Omental fat pad (tissue), 4 donors: ENCODE measurements at places on chromosomes 16 and 17. TPM values are rescaled to one million over a fixed set of nuclear protein-coding genes. Genes with fewer than 3 reads are reported as not detected.

DNA sequence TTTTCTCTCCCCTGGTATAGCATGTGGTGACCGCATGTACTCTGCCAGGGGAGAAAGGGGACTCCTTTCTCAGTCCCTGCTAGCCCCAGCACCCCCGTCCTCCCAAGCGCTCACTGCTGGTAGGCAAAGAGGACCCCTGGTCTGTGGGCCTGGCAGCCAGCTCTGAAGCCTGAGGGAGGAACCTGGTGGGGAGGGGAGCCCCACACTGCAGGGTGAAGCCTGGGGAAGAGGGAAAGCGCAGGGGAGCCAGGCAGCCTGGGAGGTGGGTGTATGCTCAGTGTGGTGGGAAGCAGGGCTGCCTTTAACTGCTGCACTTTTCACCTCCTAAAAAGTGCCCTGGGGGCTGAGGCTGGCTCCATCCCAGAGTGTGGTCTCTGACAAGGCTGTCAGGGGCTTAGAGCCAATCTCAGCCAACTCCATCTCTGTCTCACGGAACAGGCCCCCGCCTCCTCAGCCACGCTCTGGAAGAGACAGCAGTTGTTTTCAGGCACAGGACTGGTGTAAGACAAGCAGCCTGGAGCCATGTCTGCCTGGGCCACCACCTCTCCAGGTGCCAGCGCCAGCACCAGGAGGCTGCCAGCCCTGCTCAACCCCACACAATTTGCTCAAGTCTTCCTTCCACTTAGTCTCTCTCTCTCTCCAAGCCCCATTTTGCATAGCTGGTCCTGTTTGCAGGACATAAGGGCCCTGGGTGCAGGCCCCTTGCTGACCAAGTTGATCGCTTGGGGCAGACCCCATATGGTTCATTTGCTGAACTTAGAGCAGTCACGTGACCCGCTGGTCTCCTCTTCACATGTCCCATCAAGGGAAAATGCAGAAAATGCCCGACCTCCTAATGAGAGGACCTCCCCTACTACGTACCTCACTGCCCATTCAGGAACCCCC lies 14.7 kb upstream of the TBX2 start:
- no peak for DNase-seq

DNA sequence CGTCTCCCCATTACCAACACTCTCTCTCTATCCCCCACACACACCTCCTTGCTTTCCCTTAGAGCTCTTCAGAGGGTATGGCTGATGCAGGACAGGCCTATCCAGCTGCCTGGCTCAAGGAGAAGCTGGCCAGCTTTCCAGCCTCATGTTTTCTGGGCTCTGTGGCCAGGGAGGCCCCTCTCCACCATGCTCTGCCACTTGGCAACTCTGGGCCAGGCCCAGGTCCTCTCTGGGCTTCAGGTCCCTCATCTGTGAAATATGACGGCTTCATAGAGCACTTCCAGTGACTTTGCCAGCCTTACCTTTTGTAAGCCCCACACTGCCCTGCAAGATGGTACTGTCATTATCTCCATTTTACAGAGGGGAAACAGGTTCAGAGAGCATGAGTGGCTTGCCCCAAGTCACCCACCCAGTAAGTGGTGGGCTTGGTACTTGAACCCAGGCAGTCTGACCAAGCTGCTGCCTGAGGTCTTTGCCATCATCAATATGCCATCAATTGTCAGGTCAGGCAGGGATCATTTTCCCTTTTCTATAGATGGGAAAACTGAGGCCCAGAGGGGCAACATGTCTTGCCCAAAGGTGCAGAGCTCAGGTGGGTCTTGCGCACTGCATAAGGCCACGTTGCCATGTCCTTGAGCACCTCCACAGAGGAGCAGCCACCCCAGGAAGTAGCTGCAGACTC lies 548 bp upstream of the ADGRG5 start:
- peak; percentile 2 for DNase-seq

DNA sequence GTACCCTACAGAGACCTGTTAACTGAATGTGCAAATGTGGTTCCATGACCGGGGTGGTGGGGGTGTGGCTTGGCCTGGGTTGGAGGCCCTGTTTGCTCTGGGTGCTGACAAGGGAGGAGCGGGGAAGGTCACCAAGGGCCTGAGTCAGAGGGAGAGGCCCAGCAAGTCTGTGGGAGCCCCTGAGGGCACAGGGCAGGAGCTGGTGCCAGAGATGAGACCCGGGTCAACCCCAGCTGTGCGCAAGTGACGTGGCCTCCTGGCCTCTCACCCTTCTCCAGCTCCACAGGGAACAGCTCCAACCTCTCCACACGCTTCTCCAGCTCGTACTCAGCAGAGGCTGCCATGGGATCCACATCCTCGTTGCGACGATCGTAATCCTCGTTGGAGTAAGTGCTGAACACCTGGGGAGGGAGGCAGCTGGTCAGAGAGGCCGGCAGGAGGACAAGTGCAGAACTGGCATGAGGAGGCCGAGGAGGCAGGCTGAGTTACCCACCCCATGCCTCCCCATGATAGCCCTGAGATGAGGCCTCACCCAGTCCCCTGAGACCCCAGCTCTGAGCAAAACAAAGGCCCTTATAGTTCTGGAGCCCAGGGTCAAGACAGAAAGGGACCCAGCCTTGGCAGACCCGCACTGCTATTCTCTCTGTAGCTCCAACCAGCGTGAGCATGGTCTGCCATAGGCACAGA lies 5.5 kb downstream of the PPP1R9B start:
- DNase-seq, result no peak

DNA sequence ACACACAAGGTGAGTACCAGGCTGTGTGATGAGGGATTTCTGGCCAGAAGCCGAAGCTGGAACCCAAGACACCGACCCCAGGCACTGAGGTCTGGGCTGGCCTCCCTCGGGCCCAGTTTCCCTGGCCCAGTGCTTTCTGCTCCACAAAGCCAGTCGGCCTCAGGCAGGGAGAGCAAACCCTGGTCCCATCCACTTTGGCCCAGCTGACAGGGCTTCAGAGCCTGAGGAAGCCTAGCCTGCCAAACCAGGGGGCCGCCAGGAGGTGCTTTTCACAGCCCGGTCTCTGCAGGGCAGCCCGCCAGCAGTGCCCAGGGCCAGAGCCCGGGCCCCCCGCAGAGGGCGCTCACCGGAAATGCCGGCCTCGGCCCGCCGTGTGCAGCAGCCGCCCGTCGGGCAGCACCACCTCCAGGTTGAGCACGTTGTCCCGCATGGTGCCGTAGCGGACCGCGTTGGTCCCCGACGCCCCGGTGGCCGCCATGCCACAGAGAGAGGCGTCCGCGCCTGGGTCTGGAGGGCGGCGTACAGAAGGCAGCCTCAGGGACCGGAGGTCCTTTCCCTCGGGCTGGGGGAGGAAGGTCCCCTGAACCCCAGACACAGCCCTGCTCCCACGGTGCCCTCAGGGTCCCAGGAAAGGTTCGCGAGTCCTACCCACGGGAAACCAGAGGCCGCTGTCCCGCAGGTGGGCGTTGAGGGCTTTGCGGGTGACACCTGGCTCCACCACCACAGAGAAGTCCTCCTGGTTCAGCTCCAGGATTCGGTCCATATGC lies 2.2 kb downstream of the LDHD start:
- no peak for DNase-seq

The CPNE2 gene
- total RNA-seq, result 50.6 TPM

DNA sequence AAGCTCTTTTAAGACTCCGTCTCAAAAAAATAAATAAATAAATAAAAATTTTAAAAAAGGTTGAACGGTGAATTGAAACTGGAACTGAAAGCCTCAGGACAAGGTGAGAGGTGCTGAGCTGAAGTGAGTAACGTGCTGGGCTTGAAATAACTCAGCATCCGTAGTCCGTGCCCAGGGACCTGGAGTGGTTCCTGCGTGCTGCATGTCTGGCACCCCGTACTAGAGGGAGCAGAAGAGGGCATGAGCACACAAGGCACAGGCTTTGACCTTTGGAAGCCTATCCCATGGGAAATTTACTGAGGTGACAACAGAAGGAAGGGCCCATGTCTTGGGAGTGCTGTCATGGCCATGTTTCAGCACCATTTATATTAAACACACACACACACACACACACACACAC lies 4.5 kb upstream of the MEIOB start:
- DNase-seq, result no peak
